ENCODE measurements at places on chromosomes 5 and 9. TPM values are rescaled to one million over a fixed set of nuclear protein-coding genes. Genes with fewer than 3 reads are reported as not detected.

Gene FOXD4L6
- not detected for total RNA-seq

Gene NAIP
- 21.3 TPM for total RNA-seq

Gene PCDHB14
- total RNA-seq = 3.8 TPM

Gene GKAP1
- 5.6 TPM for total RNA-seq

Gene RABL6
- total RNA-seq = 28.0 TPM

Gene OR1L1
- not detected for total RNA-seq

Gene MORN5
- not detected for total RNA-seq

Gene CACNA1B
- total RNA-seq = 0.30 TPM

Gene FCHO2
- total RNA-seq = 32.4 TPM

Gene TRIM36
- total RNA-seq = 1.2 TPM

Gene TSSK1B
- 0.10 TPM for total RNA-seq

Gene SV2C
- total RNA-seq = 0.10 TPM

Gene LCN15
- total RNA-seq = not detected

Gene LECT2
- not detected for total RNA-seq

Gene SPINK13
- total RNA-seq = not detected

Gene DMGDH
- 3.3 TPM for total RNA-seq

Gene SLC6A7
- total RNA-seq = not detected

Gene CSF1R
- total RNA-seq = 21.2 TPM

Gene HSPA4
- total RNA-seq = 58.9 TPM

Gene ZNF484
- 13.7 TPM for total RNA-seq

Gene NR2F1
- total RNA-seq = 4.8 TPM

Gene PKD2L2
- total RNA-seq = 0.10 TPM

Gene C1QTNF2
- 12.3 TPM for total RNA-seq

Gene TMEM250
- total RNA-seq = 13.9 TPM

Gene LEAP2
- total RNA-seq = 0.79 TPM

Gene BTNL3
- not detected for total RNA-seq

Gene OR1J2
- total RNA-seq = not detected

Gene ECPAS
- 91.0 TPM for total RNA-seq

Gene NR2F1-AS1
- 5.4 TPM for total RNA-seq

Gene CCNJL
- total RNA-seq = 3.2 TPM

Gene IL31RA
- 13.2 TPM for total RNA-seq

Gene BHMT
- total RNA-seq = 0.39 TPM

Gene GZMA
- 0.89 TPM for total RNA-seq

Gene GRXCR2
- total RNA-seq = not detected

Gene ARID3C
- total RNA-seq = not detected

Gene CNOT8
- 57.6 TPM for total RNA-seq

Gene UBE2B
- total RNA-seq = 67.4 TPM

Gene C9
- total RNA-seq = 0.10 TPM

Gene UBE2QL1
- 0.89 TPM for total RNA-seq

Gene ASS1
- 126 TPM for total RNA-seq

Gene ACSL6
- 3.7 TPM for total RNA-seq

Gene FAM81B
- total RNA-seq = 0.49 TPM

Gene PAIP1
- 58.5 TPM for total RNA-seq

Gene CCL27
- total RNA-seq = 7.6 TPM

Gene INSL6
- total RNA-seq = not detected

Gene RFESD
- 6.7 TPM for total RNA-seq

Gene OR4F3
- total RNA-seq = not detected

Gene SMIM33
- total RNA-seq = not detected

Gene LPAR1
- total RNA-seq = 47.3 TPM

Gene SLC36A2
- total RNA-seq = 0.20 TPM

Gene RUSC2
- total RNA-seq = 11.2 TPM

Gene EDIL3
- total RNA-seq = 19.3 TPM

Gene TOR4A
- 1.7 TPM for total RNA-seq

Gene MCC
- total RNA-seq = 47.7 TPM

Gene PCDHB11
- total RNA-seq = 3.5 TPM

Gene SHC3
- total RNA-seq = 0.79 TPM

Gene SMIM23
- not detected for total RNA-seq

Gene RBM18
- total RNA-seq = 9.2 TPM

Gene EGFL7
- 29.0 TPM for total RNA-seq
